Esophagus squamous epithelium (tissue), 5 donors: ENCODE measurements at places on chromosomes 6 and 20.

DNA sequence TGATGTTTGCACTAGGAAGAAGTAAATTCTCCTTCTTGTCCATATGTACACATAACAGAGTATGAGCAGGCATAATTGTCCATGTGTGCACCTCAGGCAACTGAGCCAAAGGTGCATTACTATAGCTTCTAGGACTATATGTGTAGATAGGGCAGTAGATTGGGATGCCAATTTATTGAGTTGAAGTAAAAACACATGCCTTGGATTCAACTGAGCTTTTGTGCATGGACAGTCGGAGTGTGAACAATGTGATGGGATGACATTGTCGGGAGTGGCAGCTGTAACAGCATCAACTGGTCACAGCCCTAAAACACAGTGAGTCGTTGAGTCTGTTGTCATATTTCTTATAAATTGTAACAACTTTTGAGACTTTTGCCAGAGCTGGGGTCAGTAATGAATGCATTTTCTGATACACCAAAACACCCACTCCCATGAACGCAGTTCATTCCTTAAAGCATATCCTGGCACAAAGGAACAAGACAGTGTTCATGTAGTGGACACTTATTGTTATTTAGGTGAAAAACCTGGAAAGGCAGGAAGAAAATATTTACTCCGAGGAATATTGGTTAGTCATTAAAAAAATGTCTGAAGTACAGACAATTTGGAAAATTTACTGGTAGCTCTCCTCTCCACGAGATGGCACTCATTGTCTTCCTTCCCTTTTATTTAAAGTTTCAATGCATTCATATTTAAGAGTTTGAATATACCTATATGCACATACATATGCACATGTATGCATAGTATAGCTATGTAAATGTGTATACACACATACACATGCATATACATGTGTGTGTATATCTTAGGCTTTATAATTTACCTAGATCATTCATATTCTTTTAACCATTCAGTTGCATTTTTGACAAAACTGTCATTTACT, 302.0 kb upstream of the STXBP5 start:
- no peak for DNase-seq

DNA sequence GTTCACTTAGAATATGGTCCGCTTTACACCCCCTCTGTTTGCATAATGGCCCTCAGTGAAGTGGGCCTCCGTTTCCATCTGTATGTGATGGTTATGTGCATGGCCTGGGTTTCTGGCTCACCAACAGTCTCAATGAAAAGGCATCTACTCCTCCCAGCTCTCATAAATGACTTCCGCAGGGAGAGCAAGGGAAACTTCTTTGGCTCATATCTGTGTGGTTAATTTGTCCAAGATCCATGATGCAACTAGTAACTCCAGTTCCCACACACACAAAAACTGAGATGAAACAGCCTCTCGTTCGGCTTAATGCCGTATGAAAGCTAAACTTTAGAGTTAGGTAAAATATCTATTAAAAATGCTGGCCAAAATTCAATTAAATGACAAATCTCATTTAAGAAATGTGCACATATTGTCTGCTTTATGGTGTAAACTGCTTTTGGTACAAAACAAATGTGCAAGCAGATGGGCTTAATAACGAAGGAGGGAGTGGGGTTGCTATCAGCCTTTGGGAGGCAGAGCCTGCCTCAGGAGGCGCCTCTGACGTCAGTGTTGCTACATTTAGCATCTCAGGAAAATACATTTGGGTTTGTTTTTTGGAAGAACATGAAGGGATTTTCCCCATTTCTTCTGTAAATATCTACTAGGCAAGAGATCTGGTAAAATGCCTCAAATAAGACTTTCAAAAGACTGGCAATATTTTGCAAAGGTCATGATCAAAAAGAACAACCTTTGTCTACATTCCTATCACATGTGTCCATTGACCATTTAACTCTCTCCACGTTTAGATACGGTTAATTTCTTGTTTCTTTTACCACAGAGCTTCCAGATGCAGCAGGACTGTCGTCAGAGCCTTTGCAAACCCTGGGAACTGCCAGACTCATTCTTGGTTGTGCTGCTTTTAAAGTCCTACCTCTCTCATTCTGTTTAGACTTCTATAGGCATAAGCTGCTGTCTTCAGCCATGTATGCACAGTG, 96.8 kb downstream of the ARMC2 start:
- no peak for DNase-seq

- DNase-seq: no peak
Observed at GRCh38 chr6:112228480-112229332, 25.7 kb downstream of the LAMA4 start.

DNA sequence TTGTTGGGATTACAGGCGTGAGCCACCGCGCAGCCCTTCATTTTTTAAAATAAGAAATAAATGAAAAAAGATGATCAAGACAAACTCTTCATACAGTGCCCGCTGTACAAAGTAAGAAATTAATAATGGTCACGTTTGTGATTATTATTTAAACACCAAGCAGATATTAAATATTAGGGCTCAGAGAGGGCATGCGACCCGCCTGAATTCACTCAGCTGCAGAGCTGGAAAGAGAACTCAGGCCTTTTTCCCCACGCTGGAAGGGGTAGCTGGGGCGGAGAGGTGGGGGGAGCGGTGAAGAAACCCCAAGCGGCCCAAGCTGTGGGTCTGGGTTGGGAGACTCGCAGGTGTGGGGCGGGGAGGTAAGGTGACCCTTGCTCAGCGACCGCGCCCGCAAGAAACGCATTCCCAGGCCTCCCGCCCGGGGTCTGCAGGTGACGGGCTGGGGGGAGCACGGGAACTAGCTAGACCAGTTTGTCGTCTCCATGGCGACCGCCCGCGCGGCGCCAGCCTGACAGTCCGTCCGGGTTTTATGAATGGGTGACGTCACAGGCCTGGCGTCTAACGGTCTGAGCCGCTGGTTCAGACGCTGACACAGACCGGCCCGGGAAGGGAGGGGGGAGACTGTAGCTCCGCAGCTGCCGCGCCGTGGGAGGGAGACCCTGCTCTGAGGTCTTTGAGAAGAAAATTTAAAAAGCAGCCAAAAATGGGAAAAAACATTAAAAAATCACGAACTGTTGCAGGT, 1.1 kb upstream of the ID1 start:
- DNase-seq: peak; percentile 42

DNA sequence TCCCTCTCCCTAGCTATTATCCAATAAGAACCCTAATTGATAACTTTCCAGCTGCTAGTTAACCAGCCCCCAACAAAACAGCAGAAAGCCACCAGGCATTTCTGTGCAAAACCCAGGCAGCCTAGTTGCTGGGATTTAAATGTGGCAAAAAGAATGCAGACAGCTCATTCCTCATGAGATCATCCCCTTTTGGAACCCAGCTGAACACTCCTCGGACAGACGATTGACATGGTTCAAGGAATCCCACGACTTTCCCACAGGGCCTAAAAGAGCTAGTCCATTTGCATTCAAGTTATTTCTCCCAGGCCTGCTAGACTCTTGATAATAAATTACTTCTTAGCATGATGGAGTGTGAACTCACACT, 24.0 kb downstream of the JAG1 start:
- DNase-seq: no peak

DNA sequence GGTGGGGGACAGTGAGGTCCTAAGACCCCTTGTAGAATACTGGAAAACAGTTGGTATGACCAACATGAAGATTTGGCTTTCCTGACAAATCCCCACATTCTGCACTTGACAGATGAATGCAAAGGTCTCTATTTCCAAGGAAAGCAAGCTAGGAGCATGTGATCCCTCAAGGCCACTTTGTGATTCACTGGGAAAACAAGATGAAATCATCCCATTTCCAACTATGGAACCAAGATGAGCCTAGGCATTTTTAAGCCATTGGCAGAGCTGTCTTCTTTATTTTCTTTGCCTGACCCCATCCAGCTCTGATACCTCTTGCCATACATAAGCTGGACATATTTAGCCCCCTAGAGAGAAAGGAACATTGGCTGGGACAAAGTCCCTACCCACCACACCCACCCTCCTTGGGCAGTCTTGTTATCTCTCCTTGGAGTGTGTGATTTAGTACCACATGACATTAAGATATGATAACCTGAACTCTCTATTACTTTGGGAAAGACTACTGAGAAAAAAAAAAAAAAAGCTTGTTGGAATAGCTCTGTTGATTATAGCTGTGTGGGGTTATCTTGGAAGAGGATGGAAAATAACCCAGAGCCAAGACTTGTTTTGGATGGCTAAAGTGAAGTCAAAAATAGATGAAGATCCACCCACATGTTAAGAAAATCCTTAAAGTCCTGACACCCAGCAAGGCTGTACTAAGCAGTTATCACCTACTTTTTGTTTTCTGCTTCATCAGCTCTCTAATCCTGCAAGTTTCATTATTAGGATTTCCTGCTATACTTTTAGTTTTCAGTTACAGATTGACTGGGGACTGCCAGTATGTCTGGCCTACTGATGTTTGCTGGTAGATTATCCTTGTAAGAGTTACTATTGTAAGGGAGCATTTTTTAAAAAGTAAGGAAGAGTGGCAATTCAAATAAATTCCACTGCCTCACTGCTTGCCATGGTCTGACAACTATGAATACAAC, 90.1 kb upstream of the PREP start:
- no peak for DNase-seq

DNA sequence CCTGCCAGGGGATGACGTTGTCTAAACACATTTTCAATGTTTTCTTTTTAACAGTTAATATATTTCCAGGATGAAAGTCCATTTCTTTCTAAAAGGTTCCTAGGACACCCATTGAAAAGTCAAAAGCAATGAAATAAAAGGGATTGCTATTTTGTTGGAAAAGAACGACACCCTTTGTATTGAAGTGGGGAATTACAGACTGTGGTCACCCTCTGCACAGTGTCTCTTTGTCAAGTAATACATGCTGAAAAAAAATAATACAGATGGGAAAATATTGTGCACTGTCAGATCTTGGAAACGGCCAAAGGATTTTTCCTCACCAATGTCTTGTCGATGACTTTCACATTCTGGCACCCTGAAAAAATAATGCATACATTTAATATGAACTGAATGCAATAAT, 56.9 kb downstream of the HAO1 start:
- no peak for DNase-seq

DNA sequence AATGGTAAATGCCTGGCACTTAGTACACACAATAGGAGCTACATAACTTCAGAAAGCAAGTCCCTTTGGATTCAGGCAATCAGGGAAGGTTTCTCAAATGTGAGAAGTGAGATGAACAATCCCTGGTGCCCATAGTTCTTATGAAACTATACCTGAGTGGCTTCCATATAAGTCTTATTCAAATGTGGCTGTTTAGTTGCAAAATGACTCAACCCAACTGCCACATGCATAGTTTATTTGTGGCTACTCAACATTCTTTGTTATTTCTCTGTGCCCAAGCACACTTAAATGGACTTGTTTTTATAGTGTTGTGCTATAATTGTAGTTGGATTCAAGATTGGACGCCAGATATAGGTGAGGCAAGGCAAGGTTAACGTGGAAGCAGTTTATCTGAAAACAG, 93.7 kb upstream of the ATXN1 start:
- DNase-seq: no peak

DNA sequence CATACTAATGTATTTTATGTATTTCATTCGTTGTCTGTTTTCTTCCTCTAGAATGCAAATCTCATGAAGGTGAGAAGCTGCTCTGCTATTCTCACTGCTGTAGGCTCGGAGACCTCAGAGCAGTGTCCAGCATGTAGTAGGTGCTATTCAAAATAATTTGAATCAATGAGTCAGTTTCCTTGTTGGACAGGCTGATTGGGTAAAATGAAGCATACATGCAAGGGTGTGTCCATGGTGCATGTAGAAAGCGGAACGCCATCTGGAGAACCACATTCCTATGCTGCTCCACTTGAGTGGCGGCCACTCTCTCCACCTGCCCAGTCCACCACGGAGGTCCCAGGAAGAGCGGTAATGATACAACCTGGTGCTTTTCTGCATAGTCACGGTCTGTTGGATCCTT, 412.1 kb downstream of the QKI start:
- DNase-seq: no peak

- no peak for DNase-seq
Observed at GRCh38 chr20:62309947-62310756, 7.4 kb downstream of the ADRM1 start.

DNA sequence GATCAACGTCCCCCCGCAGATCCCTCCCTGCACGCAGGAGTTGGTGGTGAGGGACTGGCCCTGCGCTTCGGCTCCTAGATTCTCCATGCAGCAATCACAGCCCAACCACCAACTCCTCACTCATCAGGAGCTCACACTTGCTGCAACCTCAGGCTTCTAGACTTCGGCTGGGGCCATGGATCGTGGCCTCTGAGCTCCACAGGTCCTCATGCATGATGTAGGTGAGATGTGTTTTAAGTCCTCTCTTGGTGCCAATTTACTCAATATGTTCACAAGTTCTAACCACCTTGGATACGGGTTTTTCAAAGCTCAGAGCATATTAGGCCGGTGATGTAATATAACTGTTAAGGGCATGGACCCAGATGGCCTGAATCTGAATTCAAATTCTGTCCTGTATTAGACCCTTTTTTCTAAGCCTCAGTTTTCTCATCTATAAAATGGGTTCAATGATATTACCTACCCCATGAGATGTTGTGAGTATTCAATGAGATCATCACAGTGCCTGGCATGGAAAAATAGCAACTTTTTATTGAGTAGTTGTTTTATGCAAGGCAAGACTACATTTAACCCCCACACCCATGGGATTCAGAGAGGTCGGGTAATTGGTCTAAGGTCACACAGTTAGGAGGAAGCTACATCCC, 31.0 kb downstream of the SUN5 start:
- DNase-seq: no peak

GRCh38 chr6:146590492-146590891, 8.3 kb upstream of the ADGB start:
- no peak for DNase-seq
